ENCODE measurements at places on chromosomes 6 and 20.

- DNase-seq: no peak
Measured at GRCh38 chr6:56204134-56204533, 43.2 kb downstream of the COL21A1 start.

DNA sequence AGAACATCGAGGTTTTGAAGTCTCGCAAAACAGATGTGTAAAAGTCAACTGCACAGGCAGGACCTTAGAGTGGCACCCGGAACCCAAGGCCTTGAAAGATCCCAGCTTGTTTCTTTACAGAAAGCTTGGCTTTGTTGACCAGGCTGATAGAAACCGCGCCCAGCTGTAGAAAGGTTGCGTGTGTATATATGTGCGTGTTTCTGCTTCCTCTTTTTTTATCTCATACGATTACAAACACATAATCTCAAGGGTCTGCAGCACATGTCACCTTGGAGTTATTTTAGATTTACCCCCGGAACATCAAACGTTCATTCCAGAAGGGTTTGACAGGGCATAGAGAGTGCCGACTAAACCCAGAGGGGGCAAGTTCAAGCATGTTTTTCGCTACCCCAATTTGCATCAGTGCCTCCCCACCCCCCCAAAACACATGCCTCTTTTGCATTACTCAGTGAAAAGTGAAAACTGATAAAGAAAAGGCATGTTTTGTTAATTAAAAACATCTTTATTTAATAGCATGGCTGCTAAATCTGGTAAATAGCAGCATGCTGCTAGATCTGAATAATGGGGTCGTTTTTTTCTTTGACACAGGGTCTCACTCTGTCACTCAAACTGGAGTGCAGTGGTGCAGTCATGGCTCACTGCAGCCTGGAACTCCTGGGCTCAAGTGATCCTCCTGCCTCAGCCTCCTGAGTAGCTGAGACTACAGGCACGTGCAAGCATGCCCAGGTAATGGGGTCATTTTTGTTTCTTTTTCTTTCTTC lies 33.2 kb upstream of the NCOA3 start:
- no peak for DNase-seq

DNA sequence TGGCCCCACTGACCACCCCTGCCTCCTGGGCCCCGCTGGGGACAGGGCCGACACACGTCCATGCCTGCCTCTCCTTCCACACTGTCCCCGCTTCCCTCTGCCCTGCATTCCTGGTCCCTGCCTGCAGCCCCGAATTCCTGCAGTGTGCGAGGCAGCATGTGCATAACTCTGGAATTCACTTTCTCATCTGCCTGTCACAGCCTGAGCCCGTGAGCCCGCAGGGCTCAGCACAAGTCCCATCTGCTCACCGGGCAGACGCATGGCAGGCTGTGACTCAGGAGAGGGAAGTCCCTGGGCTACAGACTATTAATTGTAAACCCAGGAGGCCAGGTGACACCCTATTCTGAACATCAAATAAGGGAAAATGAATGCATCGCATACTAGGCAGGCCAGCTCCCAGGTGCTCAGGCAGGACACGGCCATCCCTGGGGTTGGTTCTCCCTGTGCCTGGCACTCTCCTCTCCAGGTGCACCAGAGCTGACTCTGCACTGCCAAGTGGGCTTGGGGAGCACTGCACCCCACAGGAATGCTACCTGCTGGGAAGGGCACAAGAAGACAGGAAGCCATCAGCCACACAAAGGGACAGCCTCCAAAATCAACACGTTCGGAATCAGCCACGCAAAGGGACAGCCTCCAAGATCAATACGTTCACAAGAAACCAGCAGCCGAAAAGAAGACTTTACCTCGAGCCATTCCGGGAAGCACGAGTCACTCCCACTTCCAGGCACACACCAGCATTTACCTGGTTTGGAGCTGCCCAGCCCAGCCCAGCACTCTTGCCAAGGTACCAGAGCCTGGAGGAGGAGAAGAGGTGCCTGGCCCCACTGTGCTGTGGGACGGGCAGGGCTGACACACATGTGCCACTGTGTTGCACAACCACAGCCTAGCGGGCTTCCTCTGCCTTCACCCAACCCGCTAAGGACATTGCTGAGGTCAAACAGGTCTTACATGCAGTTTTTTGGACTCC lies 65.9 kb downstream of the DLL1 start:
- DNase-seq: no peak

DNA sequence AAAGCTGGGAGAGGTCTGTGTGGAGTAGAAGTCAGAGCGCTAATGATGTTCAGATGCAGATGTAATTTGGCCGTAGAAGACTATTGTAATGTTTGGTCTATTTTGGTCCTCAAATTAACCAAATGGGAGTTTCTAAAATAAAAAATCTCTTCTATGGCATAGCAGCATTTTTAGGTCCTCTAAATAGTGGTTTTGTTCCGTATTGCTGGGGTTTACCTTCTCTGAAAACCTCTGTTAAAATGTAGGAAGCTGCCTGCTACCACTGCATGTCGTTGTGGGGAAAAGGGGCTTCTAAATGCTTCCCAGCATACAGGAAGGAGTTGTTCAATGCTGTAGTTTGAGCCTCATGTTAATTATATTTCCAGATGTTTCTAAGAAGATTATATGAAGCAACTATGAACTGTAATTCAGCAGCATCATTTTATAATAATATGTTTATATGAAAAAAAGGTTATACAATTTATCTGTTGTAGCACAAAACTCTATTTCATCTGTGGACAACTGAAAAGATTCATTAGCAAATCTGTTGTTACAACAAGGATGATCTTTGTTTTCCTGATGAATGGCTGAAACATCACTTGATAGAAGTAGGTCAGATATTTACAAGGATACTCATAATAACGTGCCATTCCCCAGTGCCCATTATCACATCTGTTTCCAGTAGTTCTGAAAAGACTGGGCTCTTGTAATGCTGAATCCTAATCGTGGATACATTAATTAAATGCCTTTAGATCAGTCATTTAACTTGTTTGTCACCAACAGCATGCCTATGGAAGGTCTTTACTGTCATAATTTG lies 256.6 kb downstream of the TBC1D7 start:
- no peak for DNase-seq

GRCh38 chr6:44739181-44739580 lies 351.7 kb downstream of the CDC5L start:
- no peak for DNase-seq

- peak; percentile 94 for DNase-seq
Measured at GRCh38 chr6:27019651-27020552, 227.6 kb upstream of the PRSS16 start.

GRCh38 chr20:6974838-6975237 lies 207.4 kb downstream of the BMP2 start:
- DNase-seq: no peak

DNA sequence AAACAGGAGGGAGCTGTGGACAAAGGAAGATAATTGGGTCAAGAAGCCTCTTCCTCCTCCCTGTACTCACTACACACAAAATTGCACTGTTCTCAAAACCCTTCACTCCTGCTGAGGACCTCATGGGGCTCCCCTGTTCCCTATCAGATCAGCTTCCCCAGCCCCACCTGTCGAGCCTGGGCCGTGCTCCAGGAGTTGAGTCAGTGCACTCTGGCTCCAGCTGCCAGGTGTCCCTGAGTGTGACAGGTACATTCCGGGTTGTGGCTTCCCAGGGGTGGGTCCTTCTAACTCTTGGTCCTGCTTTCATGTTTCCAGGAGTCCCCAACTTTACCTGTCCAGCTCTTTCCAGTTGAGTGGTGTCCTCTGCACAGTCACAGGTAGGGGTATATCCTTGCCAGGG lies 8.4 kb downstream of the RAB5IF start:
- peak; percentile 88 for DNase-seq

DNA sequence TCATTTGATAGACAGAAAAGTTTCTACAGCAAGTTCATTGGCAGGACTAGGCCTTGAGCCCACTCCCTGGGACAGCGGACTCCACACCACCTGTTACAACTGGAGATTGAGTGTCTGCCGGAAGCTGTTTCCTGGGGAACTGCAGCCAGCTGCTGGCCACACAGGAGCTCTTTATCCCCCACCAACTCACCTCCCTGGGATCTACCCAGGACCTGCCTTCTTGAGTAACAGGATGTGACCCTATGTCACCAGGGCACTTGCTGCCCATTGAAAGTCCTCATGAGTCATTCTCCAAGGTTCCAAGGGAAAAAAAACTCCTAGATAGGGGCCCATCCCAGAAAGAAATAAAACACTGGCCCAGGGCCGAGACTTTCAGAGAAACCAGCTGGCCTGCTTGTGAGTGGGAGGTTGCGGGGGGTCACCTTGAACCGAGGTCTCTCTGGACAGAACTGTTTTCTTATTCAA lies 37.4 kb upstream of the SLC9A8 start:
- DNase-seq: no peak

DNA sequence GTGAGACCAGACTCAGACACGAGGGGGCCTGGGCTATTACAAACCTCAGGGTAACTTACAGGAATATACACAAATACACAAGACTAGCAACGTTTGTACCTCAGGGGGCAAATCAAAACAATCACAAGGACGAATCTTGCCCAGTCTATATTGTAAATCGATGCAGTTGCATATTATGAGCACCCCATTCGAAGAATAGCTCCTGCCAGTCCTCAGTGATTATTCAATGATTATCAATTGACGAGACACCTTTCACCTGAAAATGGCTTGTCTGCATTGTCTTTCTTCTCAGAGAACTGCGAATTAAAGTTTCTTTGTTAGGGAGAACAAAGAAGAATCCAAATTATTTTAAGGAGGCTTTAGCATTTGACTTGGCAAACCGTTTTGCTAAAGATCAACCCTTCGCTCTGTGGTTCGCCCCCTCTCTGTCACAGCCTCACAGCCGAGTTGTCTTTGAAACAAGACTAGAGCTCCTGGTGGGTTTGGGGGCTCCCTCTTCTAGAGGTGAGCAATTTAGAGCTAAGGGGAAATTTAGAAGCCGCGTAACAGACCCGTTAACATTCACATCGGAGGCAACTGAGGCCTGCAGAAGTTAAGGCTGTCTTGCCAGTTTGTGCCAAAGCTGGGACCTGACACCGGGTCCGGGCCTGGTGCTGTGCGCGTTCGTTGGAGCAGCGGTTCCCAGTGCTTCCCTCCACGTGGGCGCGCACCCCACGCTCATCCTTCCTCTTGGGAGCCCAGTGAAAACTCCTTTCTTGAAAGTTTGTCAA lies 24.9 kb upstream of the MAP3K7 start:
- no peak for DNase-seq

DNA sequence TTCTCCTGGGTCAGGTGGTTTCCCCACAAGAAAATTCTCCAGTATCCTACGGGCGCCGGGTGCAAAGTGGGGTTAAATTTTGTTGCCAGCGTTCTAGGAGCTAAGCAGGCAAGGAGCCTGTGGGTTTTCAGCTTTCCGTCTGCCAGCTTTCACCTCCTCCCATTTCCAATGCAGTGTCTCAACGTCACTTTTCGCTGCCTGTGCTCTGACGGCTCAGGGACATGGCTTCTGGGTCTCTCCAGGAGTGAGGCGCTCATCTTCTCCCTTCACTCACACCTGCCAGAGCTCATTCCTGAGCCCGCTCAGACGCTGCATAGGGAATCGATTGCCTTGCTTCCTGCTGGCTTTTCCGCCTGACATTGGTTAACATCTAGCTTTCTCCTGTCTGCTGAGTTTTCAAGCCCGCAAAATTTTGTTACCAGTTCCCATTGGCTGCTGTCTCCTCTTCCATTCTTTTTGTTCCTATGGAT lies 7.3 kb upstream of the NAA20 start:
- DNase-seq: peak; percentile 48
